ENCODE measurements at places on chromosomes 5 and 9.
A peak's percentile ranks its signal among the peaks of the same experiment; 100 is the strongest.

DNA sequence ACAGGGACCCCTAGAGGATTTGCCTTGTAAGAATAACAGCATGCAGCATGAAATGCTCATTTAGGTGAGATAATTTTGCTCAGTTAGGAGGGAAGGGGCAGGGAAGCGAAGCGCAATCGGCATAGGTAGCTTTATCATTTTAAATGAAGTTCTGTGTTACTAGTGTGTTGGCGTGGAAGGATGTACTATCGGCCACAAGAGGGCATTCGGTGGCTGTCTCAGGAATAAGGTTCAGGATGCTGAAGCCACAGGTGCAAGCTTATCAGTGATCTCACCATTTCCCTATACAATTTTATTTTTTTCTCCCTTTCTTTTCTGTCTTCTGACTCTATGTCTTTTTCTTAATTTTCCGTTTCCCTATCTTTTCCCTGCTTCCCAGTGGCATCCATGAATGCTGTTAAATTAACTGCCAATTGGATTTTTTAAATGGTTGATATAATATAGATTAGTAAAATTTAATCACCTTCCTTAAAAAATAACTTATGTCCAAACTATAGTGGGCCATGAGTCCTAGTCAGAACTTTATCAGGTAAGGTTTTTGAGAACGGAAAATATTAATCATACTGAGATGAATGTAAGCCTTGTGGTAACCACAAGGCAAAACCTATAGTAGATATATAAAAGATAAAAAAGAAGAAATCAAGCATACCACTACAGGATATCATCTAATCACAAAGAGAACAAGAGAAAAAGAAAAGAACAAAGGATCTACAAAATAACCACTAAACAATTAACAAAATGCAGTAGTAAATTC is 1.2 kb upstream of the INSL6 start:
- DNase-seq, result peak; percentile 29

DNA sequence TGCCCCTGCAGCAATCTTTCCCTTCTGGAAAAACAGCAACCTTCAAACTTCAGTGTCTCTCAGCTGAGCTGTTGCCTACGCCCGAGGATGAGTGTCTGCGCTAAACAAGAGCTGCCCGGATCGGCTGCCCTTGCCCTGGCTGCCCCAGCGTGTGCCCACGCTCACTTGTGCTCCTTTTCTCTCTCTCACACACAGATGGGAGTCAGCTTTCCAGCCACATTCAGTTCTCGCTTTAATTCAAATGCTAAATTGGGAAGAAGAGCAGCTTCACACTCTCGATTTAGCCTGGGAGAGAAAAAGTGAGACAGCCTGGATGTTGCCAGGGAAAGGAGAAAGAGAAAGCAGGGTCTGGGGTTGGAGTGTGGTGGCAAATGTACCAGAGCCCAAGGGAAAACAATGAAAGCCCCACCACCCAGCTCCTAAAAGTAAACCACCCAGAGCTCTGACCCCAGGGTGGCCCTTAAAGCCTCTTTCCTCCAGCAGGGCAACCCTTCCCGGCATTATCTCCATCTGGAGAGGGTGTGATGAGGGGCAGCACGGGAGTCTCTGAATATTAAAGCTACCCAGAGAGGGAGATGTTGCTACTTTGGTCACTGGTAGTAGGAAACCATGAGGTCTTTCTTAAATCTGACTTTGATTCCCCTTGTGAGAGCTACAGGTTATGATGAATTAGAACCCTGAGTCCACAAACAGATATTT is 9.9 kb upstream of the EGR1 start:
- no peak for DNase-seq

DNA sequence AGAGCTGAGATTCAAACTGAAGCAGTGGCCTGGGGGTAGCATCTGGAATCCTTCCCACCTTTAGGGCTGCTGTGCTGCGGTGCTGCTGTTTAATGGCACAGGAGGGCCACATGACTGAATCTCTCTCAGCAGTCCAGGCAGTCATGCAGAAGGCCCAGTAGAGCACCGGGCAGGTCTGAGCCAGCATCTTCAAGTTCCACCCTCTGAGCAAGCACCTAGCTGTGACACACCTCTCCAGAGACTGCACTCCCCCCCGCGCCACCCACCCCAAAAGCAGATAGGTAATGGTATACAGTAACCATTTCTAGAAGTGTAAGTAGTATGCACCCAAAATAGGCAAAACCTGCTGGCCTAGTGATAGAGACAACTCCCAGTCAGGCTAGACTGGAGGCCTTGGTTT is 8.2 kb downstream of the IL4 start:
- DNase-seq, result no peak

- DNase-seq, result no peak
Observed at GRCh38 chr9:94872891-94873511, 146.5 kb downstream of the AOPEP start.

DNA sequence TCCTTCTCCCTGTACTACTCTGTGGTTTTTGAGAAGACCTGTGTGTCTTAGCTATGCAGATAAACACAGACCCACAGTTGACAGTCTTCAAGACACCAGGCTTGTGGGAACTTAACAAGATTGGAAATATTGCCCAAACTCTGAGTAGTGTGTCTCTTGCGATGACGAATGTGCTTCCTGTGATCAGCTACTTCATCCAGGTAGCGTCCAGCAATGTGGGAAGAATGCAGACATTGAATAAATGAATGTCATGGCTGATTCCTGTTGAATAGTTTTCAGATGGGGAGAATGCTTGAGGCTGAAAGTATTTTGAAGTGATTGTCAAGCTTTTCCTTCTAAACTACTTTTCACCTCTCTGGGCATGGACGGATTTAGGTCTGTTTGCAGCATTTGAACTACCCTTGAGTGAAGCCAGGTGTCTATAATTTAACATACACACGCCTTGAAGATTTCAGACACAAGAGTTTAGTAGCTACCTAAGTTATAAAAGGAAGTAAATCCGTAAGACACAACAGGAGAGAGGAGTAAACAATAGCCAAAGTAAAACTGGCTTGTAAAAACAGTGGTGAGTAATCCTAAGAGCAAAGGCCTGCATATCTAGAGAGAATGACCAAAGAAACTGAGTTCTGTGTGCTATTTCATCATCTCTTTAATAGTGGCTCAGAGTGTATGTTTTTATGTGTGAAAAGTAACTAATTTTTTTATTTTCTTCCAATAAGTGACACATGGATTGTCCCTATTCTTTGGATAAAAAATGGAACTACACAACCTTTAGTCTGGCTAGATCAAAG is 30.0 kb upstream of the ARL14EPL start:
- DNase-seq, result no peak

GRCh38 chr9:17870722-17871121 is 291.9 kb downstream of the SH3GL2 start:
- DNase-seq, result no peak

- no peak for DNase-seq
Observed at GRCh38 chr9:126306071-126306647, 20.5 kb upstream of the MVB12B start.

- DNase-seq, result no peak
Observed at GRCh38 chr9:38125889-38126288, 56.9 kb upstream of the SHB start.

GRCh38 chr9:89442981-89443814 is 54.7 kb downstream of the SEMA4D start:
- no peak for DNase-seq

- no peak for DNase-seq
Observed at GRCh38 chr9:70994582-70994981, 126.8 kb downstream of the TRPM3 start.

- no peak for DNase-seq
Observed at GRCh38 chr9:113158446-113158845, 7.6 kb downstream of the SLC31A2 start.

- DNase-seq, result no peak
Observed at GRCh38 chr5:72314571-72315172, 5.4 kb downstream of the MRPS27 start.

- DNase-seq, result no peak
Observed at GRCh38 chr5:105885266-105885665, 1785.5 kb downstream of the EFNA5 start.

DNA sequence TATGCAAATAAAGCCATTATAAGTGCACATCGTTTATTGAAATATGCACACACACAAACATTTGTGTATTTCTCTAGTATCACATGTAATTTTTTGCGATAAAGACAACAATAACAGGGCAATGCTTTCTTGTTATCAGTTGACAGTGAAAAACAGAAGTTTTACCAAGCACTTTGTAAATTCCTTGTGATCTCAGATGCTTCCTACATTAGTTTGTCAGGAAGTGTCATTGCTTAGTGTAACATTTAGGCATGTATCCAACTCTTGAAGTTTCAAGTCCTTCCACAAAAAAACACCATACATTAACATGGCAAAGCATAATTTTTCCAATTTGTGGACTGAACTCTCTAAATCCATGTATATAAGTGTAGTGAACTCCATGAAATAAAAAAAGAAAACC is 46.4 kb downstream of the MOCS2 start:
- DNase-seq, result no peak

- no peak for DNase-seq
Observed at GRCh38 chr5:2700876-2701275, 50.6 kb downstream of the IRX2 start.

GRCh38 chr5:146588331-146589027 is 72.5 kb upstream of the GPR151 start:
- DNase-seq, result no peak

- DNase-seq, result no peak
Observed at GRCh38 chr5:78899922-78900362, 85.2 kb downstream of the ARSB start.

GRCh38 chr5:107522456-107522855 is 148.3 kb downstream of the EFNA5 start:
- DNase-seq, result no peak

GRCh38 chr5:36217567-36217966 is 24.2 kb downstream of the NADK2 start:
- DNase-seq, result no peak

GRCh38 chr5:61752588-61752987 is 420.5 kb downstream of the ZSWIM6 start:
- no peak for DNase-seq

DNA sequence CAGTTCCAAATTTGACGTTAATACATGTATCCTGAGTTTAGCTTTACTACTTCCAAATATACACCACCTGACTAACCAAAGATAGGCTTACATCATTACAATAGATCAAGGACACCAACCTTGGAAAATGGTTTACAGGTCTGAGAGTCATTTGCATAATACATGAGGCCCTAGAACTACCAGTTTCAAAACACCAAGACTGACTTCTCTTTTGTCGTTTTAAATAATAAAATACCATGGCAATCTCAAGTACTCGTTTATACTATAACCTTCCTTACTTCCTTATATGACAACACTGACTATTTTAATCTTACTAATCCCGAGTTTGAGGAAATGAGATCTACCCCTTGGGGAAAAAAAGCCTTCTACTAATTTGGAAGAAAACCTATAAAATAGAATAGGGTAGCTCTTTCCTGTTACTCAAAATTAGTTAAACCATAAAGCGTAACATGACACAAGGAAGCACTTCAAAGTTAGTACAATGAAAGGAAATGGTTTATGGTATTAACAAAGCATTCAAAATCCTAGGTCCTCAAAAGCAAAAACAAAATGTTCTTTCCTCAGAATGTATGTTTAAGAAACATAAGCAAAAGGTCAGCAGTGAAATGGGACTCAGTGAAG is 42.1 kb downstream of the UBQLN1 start:
- no peak for DNase-seq

DNA sequence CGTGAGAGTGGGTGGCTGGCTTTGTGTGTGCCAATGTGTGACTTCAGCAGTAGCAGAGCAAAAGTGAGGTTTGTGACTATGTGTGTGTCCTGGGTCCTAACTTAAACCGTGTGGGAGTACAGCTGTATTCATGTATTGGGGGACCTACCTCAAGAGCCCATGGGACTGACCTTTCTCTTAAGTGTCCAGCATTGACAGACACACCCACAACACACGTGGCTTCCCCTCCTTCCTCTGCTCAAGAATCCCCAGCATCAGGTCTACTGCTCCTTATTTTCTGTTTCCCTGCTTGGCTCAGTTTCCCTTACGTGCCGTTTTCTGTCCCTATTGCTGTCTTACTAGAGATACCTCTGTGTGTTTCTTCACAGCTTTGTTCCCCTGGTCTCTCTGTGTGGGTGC is 616 bp downstream of the IL11RA start:
- no peak for DNase-seq

GRCh38 chr5:175576096-175576495 is 81.8 kb upstream of the HRH2 start:
- no peak for DNase-seq

DNA sequence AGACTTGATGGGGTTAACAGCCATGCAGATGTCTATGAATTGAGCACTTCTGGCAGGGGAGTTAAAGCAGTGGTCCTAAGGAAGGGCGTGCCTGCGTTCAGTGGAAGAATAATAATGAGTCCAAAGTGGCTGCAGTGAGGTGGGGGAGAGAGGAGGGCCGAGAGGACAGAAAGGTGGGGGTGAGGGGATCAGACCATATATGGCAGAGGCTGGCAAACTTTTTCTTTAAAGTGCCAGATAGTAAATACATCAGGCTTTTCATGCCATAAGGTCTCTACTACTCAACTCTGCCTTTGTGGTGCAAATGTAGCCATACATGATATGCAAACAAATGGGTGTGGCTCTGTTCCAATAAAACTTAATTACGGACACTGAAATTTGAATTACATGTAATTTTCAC is 77.1 kb downstream of the STRBP start:
- DNase-seq, result no peak

GRCh38 chr5:72407541-72407940 is 87.4 kb downstream of the PTCD2 start:
- no peak for DNase-seq

DNA sequence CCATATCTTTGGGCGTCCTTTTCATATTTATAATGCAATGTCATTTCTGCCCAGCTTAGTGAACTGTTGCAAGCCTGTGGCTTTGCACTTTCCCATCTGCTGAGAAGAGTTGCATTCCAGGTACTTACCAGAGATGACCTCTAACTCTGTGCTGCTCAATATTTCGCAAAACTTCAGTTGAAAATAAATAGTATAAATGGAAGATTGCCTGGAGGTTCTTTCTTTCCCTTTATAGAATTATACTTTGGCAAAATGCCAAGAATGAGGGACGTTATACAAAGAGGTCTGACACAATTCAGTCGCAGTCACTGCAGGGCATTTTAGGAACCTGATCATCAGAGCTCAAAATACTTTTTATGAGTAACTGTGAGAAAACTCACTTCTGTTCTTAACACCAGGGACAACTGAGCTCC is 18.9 kb upstream of the VLDLR start:
- DNase-seq, result no peak

DNA sequence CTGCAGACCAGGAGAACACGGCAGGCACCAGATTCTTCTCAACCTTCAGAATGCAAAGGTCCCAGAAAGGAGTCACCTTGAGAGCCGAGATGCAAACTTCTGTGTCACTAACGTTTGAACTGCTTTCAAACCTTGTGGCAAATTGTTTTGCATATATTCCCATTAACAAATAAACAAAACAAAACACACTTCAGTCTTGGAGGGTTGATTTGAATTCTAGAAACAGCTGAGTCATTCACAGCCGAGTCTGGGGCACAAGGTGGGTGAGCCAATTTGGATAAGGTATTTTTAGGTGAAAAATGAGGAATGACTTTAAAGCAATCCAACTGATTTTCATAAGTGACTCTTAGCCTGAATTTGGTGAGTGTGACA is 38.8 kb upstream of the ANKRD33B start:
- no peak for DNase-seq

- DNase-seq, result no peak
Observed at GRCh38 chr5:174046558-174046957, 1.1 kb downstream of the NSG2 start.
